ENCODE measurements at places on chromosomes 3 and 15.

- no peak for DNase-seq
These were observed 31.9 kb upstream of the MCF2L2 start for GRCh38 chr3:183460081-183461055.

DNA sequence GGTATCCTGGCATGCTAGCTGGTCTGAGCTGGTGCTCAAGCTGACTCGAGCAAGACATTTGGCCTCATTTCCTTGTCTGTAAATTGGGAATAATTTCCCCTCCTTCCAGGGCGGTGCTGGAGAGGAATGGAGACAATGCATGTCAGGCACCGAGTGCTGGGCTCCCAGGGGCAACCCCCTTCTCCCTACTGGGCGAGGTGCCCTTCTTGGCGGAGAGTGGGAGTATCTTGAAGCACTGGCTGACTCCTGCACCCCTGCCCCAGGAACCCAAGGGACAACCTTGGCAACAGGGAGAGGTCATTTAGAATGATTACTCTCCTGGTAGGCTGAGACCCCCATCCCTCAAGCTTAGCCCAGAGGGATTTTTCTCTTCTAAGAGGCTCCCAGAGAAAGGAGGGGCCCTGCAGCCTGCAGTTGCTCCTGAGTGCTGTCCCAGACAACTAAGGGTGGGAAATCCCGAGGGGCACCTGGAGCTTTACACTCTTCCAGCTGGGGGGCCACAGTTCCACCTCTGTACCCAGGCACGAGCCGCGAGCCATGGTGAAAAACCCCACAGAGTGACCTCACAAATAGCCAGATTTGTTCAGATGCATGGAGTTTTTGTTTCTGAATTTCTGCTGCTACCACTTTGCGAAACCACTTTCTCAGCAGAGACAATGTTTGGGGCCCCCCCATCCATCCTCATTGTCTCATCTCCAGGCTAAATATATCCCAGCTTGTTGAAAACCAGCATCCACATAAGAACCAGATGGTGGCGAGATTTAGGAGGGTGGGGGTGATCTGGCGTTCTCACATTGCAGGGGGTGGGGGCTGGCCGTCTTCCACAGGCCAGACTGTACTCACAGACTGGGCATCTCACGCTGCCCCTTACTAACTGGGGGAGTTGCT, 44.8 kb downstream of the ABTB1 start:
- no peak for DNase-seq

DNA sequence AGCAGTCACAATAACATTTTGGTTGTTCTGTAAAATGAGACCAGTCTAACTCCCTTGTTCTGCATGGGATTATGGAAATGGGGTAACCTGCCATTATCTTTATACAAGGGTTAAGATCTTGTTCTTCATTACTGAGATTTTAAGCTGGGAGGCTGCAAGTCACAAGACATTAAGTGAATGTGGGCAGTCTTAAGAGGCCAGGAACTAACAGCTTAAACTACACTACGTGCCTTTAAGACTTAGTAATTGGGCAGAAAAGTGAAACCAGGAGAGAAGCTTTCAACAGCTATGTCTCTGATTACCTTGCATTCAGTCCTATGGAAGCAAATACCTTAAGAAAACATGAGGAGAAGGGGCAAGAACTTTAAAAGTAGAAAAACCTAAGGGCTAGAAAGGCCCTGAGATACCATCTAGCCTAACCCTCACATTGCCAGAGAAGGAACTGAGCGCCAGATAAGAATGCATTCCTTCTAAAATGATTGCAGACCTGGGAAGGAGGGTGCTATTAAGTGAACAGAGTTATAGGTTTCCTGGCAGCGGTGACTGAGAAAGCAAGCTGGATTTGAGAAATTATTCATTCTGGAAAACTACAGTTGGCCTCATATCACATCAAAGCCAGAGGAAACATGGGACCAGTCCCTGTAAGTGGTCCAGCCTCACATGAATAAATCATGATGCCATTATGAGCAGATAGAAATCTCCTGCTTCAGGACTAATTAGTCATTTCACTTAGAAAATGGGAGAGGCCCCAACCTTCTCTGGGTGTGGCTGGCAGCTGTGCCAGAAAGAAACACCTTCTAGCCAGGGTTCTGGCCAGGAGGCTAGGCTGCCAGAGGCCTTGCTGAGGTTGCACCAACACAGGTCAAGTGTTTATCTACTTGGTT, 32.9 kb downstream of the DAPK2 start:
- no peak for DNase-seq

DNA sequence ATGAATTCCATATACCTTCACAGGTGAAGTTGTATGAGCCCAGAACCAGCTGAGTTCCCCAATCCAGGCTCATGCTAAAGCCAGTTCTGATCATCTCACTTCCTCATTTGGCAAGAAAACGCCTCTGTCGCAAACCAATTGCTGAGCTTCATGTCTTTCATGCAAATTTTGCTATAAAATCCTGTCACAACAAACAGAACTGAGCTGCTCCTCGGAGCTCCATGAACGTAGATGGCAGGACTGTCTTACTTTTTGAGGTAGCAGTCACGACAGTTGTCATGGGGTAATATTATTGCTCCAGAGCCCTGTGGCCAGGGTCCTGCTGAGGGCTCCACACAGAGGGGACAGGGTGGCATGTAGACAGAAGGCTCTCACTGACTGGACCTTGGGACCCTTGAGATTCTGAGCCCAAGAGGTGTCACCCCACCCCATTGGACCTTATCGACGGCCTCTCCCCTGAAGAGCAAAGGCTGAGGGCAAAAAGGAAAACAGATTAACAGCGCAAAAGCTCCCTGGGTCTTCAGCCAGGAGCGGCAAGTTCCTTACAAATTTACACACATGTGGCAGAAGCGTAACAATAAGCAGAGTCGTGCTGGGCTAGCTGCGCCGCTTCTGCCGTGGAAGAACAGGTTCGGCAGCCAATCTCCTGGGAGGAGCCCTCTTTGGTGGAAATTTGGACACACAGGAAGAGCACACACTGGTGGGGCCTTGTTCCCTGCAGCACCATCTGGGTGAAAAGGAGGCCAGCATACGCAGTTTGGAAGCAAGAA, 249.2 kb downstream of the OPA1 start:
- no peak for DNase-seq

DNA sequence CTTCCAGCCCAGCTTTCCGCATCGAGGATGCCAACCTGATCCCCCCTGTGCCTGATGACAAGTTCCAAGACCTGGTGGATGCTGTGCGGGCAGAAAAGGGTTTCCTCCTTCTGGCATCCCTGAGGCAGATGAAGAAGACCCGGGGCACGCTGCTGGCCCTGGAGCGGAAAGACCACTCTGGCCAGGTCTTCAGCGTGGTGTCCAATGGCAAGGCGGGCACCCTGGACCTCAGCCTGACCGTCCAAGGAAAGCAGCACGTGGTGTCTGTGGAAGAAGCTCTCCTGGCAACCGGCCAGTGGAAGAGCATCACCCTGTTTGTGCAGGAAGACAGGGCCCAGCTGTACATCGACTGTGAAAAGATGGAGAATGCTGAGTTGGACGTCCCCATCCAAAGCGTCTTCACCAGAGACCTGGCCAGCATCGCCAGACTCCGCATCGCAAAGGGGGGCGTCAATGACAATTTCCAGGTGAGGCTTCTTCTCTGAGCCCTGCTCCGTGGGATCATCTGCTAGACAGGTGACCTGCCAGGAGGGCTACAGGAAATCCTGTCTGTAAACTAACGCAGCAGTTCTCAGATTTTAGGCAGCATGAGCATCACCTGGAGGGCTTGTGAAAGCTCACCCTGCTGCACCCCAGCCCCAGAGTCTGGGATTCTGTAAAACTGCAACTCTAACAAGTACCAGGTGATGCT, 1.6 kb downstream of the THBS1 start:
- DNase-seq, result no peak

- DNase-seq, result no peak
These were observed 818.2 kb upstream of the LMCD1 start for GRCh38 chr3:7683426-7683825.

- no peak for DNase-seq
These were observed 50.3 kb downstream of the ATP10A start for GRCh38 chr15:25812845-25813244.

GRCh38 chr3:87621667-87622066, 345.3 kb upstream of the POU1F1 start:
- no peak for DNase-seq

DNA sequence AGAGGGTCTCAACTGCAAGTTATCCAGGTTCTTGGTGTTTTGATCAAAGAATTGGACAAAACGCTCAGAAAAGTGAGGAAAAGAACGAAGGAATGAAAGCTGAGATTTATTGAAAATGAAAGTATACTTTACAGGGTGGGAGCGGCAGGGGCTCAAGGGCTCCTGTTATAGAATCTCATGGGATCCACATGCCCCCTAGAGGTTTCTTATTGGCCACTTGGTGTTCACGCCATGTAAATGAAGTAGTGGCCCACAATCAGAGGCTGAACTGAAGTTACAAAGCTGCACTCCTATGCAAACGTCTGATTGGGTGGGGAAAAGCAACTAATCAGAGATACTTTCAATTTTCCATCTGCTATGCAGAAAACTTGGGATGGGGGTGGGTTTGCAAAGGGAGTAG, 216.7 kb downstream of the PTPRG start:
- no peak for DNase-seq

- DNase-seq, result no peak
These were observed 46.6 kb downstream of the ISL2 start for GRCh38 chr15:76382987-76383728.

GRCh38 chr3:126706631-126707030, 2.6 kb downstream of the CHCHD6 start:
- DNase-seq, result no peak

GRCh38 chr3:94440767-94441493, 378.1 kb downstream of the NSUN3 start:
- DNase-seq, result no peak

GRCh38 chr3:195548987-195549386, 5.9 kb upstream of the PPP1R2 start:
- no peak for DNase-seq

GRCh38 chr3:34015204-34016142, 217.0 kb downstream of the PDCD6IP start:
- no peak for DNase-seq

DNA sequence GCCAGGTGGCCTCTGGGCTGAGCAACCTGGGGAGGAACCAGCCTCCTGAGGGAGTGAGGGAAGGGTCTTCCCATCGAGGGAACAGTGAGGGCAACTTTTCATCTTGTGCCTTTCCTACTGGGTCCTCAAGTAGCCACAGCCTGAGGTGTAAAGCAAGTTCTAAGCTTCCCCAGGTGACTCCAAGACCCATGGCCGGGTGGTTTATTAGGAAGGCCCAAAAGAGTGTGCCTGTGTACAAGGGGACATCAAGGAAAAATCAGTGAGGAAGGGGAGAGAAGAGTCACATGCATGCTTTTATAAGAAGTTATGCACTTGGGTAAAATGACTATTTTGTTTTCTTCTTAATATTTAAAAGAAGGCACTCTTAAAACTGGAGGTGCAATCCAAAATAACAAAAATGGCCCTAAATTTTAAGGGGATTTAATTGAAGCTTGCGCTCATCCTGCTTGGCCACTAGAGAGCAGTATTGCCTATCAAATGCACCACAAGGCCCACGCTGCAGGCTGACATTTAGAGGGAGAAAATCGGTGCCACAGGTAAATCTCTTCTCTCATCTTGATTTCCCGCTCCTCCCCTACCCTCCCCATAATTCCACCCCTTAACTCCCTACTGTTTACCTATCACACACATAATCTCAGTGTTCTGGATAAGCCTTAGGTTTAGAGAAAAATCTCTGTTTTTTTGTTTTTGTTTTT, 6.7 kb downstream of the NANOGP8 start:
- peak; percentile 37 for DNase-seq

DNA sequence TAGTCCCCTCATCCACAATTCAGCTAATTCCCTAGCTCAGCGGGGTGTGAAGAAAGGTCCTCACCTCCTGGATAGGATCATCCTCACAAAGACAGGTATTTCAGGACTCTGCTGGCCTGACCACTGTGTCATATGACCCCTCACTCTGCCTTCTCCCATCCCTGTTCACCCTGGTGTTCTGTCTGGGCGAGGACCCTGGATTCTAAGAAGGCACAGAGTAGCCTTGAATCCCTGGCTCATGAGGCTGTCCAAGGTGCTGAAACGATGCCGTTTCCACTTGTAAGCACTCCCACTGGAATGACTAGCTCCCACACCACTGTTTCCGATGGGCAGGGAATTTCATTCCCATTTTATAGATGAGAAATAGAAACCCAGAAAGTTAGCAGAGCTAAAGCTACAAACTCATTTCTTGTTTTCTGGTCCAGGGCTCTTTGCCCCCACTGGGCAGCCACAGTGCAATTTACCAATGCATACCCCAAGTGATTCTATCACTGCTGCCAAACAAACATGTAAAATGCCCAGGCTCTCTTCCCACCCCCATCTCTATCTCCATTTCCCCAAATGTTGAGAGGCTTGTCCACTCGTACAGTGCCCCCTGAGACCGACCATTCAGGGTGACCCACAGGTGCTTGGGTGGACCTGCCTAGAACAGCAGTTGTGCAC, 83.2 kb downstream of the RAB11A start:
- no peak for DNase-seq

GRCh38 chr3:94561094-94561493, 498.2 kb downstream of the NSUN3 start:
- peak; percentile 2 for DNase-seq

GRCh38 chr3:140204271-140204984, 269.4 kb downstream of the CLSTN2 start:
- no peak for DNase-seq

DNA sequence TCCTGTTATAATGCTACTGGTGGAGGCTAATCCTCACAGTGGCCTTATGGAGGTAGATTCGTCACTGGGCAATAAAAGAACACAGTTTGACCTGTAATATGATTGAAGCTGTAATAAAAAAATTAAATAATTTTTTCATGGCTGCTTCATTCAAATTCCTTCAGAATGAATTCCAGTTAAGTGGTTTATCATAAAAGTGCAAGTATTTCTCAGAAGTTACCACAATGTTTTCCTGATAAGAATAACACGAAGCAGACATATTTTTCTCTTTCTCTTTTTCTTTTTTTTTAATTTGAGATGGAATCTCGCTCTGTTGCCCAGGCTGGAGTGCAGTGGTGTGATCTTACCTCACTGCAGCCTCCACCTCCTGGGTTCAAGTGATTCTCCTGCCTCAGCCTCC, 15.6 kb downstream of the B4GALT4 start:
- DNase-seq, result no peak

DNA sequence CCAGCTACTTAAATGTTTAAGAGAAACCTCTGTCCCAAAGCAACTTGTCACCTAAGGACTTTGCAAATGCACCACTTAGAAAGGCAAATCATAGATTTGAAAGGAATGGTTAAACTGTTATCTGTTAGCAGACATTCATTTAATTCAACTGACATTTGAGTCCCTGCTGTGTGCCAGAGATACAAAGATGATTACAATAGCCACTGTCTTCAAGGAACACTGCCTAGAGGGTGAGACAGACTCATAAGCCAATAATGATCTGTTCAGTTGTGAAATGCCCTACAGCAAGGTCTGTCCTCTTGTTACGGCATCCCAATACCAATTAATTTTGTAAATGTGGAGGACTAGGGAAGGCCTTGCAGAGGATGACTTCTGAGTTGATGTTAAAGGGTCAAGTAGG, 113.1 kb downstream of the ATG7 start:
- no peak for DNase-seq

GRCh38 chr3:48739955-48740823, 23.2 kb upstream of the IP6K2 start:
- no peak for DNase-seq

Data from NCI-H1105 treated with DMSO at 0.1 percent for 48 hours (cell line).